NCI-H1105 (cell line): ENCODE measurements at places on chromosomes 13 and 19.

- DNase-seq: no peak
These were observed 567 bp downstream of the ALKBH6 start for GRCh38 chr19:36013280-36014011.

DNA sequence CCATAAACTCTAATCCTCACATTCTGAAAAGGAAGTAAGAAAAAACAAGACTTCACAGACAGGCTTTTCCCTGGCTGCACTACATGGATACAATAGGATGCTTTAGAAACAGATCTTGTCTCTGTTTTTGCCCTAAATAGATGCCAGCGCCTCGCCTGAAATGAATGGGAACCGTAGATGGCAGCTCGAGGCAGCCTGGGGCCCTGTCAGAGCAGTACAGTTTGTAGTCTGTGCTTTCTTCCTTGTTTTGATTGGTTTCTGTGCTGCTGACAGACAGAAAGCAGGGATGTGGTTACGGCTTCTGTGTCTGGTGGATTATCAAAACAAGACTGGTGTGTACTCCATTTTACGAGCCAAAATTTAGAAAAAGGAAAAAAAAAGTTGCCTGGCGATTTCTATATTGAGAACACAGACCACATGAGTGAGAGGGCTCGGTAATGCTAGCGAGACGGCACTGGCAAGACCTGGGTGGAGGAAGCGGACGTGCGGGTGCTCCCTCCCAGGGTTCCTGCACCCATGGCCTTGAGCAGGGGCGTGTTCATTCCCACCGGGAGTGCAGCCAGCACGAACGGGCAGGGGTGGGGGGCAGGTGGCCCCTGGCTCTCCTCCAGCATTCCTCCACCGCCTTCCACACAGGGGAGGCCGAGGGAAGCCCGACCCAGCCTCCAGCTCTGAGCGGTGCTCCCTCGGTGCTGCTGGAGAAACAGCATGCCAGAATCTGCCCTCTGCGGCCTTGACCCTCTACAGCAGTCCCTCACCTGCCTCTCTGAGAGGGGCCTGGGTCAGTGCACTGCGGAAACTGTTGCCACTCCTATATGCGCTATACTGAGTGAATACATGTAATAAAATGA lies 37.6 kb upstream of the C1QTNF9 start:
- DNase-seq: no peak

DNA sequence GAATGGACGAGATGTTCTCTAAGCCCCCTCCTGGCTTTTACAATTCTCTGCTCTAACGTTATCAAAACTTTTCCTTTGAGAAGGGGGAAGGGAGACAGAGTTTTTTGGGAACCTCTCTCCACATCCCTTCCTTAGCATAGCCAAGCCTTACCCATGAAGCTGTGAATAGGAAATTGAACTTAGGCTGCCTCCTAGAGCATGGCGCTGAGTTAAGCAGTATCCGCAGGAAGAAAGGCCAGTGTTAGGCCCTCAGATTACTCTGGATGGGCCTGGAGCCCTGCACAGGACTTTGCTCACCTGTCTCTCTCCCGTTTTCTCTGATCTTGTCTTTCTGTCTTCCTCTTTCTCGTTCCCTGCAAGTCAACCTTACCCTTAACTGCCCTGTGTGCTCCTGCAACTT lies 39.6 kb downstream of the CYP2B6 start:
- DNase-seq: no peak

GRCh38 chr13:84417416-84417815 lies 535.1 kb upstream of the SLITRK1 start:
- no peak for DNase-seq

DNA sequence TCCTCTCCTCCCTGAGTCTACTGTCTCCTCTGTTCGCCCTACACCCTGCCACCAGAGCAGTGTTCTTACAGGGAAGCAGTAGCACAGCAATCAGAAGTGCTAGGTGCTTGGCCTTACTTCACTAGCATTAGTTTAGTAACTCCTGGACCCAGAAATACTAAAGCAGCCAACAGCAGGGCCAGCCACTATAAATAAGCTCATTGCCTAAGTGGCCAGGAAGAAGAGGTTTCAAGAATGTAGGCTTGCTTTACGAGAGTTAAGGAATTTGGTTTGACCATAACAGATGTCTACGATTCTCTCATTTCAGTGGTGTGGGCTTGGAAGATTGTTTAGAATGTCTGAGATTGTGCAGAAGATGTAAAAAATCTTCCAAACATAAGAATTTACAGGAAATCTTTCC lies 103.3 kb downstream of the ZAR1L start:
- no peak for DNase-seq

GRCh38 chr19:7865262-7865911 lies 8.8 kb downstream of the PRR36 start:
- no peak for DNase-seq

DNA sequence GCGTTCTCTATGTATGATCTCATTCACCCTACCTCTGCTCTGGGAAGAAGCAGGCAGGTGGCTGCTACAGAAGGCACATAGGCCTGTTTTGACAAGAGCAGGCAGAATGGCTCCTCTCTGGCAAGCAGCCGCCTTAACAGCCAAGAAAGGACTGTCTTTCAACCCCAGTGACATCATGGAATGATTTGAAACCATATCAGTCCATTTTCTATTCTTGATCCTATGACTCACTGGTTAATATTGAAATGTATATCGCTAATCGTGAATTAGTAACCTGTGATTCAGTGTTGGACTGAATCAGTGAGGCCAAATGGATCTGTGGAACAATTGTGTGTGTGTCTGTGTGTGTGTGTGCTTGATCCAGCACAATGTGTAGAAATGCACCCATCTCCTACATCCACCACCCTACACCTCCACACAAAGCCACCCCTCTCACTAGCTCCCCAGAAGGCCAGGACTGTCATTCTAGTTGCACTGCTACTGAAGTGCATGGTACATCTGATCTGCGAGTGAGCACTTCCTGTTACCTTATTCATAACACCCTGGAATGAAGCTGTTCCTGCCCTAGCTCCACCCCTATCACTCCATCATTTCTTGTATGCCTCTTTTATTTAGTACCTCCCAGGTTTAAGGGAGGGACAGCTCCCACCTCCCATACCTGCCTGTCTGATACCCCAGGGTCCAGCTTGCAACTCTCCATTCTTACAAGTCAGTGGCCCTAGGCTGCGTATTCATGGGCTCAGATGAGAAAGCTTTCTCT lies 460.0 kb downstream of the FOXO1 start:
- no peak for DNase-seq

- no peak for DNase-seq
These were observed 154.2 kb downstream of the TNFRSF19 start for GRCh38 chr13:23724196-23724970.

DNA sequence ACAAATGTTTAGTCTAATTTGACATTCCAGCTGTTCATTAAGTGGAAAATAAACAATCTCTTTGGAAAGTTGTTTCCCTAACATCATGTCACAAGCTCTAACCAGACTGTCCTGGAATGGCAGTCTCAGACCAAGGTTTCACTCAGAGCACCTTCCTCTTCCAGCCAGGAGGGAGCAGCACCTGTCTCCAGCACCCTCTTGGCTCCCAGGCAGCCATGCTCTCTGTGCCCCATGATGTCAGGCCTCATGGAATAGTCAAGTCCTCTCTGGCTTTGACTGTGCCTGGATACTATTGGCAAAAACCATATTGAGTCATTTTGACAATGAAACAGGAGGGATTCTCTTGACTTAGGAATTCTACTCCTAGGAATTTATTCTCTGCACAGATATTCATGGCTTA lies 171.4 kb downstream of the OXGR1 start:
- DNase-seq: no peak

GRCh38 chr13:77184455-77184854 lies 142.4 kb downstream of the MYCBP2 start:
- no peak for DNase-seq
